Neural progenitor cell (in vitro differentiated cells): ENCODE measurements at places on chromosomes 1 and 21. TPM values are rescaled to one million over a fixed set of nuclear protein-coding genes. Genes with fewer than 3 reads are reported as not detected.

- no peaks in the 10 kb centered on the region for H3K4me1 ChIP-seq
- H3K27ac ChIP-seq: no peak overlapping the region
- no peak for DNase-seq
These were observed 32.6 kb upstream of the SPOCD1 start for GRCh38 chr1:31848381-31848897.

Gene S100A3
- total RNA-seq: not detected in 2 replicates

GRCh38 chr1:236228411-236228810 lies 53.3 kb downstream of the ERO1B start:
- H3K27me3 ChIP-seq: no peaks in the 10 kb centered on the region
- no peaks in the 10 kb centered on the region for H3K4me1 ChIP-seq
- H3K27ac ChIP-seq: no peak overlapping the region
- no peaks in the 10 kb centered on the region for H3K36me3 ChIP-seq
- no peak for DNase-seq

GRCh38 chr1:19484338-19484797 lies 971 bp downstream of the CAPZB start:
- no peak overlapping the region for H3K27ac ChIP-seq
- H3K36me3 ChIP-seq: no peaks in the 10 kb centered on the region
- DNase-seq: peak; percentile 49

- no peak overlapping the region for H3K4me3 ChIP-seq
- no peak for DNase-seq
- H3K27me3 ChIP-seq: no peaks in the 10 kb centered on the region
- H3K4me1 ChIP-seq: peaks cover 9% of the 10 kb centered on the region
- no peaks in the 10 kb centered on the region for H3K36me3 ChIP-seq
These were observed 743 bp downstream of the GPR52 start for GRCh38 chr1:174448531-174448883.

GRCh38 chr1:151970626-151971025 lies 23.0 kb downstream of the S100A10 start:
- H3K36me3 ChIP-seq: no peaks in the 10 kb centered on the region
- peaks cover 5% of the 10 kb centered on the region for H3K27me3 ChIP-seq
- no peaks in the 10 kb centered on the region for H3K4me1 ChIP-seq
- DNase-seq: no peak

Gene PLA2G2D
- not detected in 2 replicates for total RNA-seq

GRCh38 chr21:32167513-32167912 lies 111.3 kb downstream of the MIS18A start:
- no peak for DNase-seq
- H3K4me1 ChIP-seq: no peaks in the 10 kb centered on the region
- H3K27ac ChIP-seq: no peak overlapping the region
- H3K36me3 ChIP-seq: no peaks in the 10 kb centered on the region
- peaks cover 4% of the 10 kb centered on the region for H3K27me3 ChIP-seq
- H3K4me3 ChIP-seq: no peak overlapping the region

- no peak overlapping the region for H3K4me3 ChIP-seq
- no peak overlapping the region for H3K27ac ChIP-seq
- H3K36me3 ChIP-seq: no peaks in the 10 kb centered on the region
- peaks cover 5% of the 10 kb centered on the region for H3K4me1 ChIP-seq
- no peak for DNase-seq
These were observed 548 bp upstream of the MFSD2A start for GRCh38 chr1:39954324-39954869.

DNA sequence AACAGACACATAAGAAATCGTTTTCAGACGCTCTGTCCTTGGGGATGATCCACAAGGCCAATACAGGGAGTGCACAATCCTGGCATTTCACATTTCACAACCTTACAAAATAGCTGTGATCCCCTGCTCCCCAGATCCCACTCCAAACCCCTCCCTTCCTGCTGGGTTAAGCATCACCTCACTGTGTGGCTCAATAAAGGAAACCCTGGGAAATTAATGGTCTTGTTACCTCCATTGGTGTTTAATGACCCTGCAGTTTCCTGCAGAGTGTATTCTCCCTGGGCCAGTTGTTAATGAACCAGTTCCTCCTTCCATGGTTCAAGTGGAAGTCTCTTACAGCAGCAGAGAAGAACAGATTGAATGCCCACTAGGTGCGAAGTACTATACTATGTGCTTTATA lies 334.7 kb downstream of the OMA1 start:
- H3K27ac ChIP-seq: no peak overlapping the region
- no peak for DNase-seq
- H3K27me3 ChIP-seq: no peaks in the 10 kb centered on the region
- H3K4me3 ChIP-seq: no peak overlapping the region
- peaks cover 7% of the 10 kb centered on the region for H3K4me1 ChIP-seq

Gene EPHA10
- 0.53 TPM in 1 of 2 replicates, not detected in the other for total RNA-seq

- no peaks in the 10 kb centered on the region for H3K36me3 ChIP-seq
- no peak overlapping the region for H3K4me3 ChIP-seq
- DNase-seq: no peak
- no peaks in the 10 kb centered on the region for H3K4me1 ChIP-seq
These were observed 48.9 kb upstream of the CITED4 start for GRCh38 chr1:40911105-40911504.

- no peaks in the 10 kb centered on the region for H3K36me3 ChIP-seq
- DNase-seq: no peak
- no peaks in the 10 kb centered on the region for H3K27me3 ChIP-seq
These were observed 1684.4 kb upstream of the B3GALT2 start for GRCh38 chr1:194870860-194871259.

- H3K4me3 ChIP-seq: no peak overlapping the region
- DNase-seq: no peak
- H3K27me3 ChIP-seq: no peaks in the 10 kb centered on the region
- no peaks in the 10 kb centered on the region for H3K4me1 ChIP-seq
These were observed 98.3 kb downstream of the DUSP10 start for GRCh38 chr1:221643404-221644144.

DNA sequence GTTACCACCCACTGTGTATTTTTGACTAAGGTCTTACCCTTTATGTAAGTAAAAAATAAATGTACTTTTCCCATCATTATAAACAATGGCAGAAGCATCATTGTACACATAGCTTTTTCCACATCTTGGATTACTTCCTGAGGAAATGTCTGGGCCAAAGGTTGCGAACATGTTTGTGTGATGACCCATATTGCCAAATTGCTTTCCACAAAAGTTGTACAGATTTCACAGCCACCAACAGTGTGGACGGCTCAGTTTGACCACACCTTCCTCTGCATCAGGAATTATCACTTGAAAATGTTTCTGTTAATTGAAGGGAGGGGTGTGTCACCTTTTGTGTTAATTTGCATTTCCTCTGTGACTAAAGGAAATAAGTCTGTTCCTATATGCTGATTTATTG lies 25.7 kb downstream of the AKNAD1 start:
- no peaks in the 10 kb centered on the region for H3K27me3 ChIP-seq
- no peaks in the 10 kb centered on the region for H3K4me1 ChIP-seq
- no peaks in the 10 kb centered on the region for H3K36me3 ChIP-seq
- H3K4me3 ChIP-seq: no peak overlapping the region
